ENCODE measurements at places on chromosomes 4 and X. TPM values are rescaled to one million over a fixed set of nuclear protein-coding genes. Genes with fewer than 3 reads are reported as not detected.

- H3K4me3 ChIP-seq = no peak overlapping the region
- no peaks in the 10 kb centered on the region for H3K36me3 ChIP-seq
- no peaks in the 10 kb centered on the region for H3K4me1 ChIP-seq
These were observed 160.6 kb downstream of the BCOR start for GRCh38 chrX:39936886-39937770.

DNA sequence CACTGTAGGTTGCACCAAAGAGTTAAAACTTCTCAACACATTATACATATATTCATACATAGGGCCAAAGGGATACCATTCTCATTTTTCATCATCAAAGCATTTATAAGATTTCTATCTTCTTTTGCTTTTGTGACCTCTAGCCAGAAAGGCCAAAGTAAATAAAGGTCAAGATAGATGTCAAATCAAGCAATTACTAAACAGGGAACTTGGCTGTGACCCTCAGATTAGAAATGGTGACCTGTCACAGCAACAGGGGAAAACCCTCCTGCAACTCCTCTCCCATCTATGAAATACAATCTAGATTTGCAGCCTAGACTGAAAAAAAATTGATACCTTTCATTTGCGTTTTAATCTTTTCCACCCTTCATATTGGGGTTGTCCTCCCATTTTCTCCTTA is 225.6 kb upstream of the FAM241A start:
- no peak overlapping the region for H3K27ac ChIP-seq
- H3K4me1 ChIP-seq = no peaks in the 10 kb centered on the region
- H3K27me3 ChIP-seq = no peaks in the 10 kb centered on the region
- no peak overlapping the region for H3K4me3 ChIP-seq
- H3K36me3 ChIP-seq = no peaks in the 10 kb centered on the region

DNA sequence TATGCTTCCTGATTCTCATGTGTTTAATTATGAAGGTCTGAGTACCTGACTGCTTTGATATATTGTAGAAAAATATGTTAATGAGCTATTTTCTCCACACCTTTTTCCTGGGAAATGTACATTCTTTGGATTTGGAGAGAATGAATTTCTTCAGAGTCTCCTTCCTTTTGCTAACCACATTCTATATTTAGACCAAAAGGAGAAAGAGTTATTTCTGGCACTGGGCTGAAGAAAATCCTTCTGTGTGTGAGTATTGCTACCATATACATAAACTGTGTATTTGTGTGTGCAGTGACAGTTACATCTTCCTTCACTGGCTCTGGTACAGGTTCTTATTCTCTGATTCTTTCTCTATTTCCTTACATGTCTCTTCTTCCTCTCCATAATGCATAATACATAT is 44.5 kb upstream of the PGRMC2 start:
- H3K27me3 ChIP-seq = no peaks in the 10 kb centered on the region
- H3K27ac ChIP-seq = no peak overlapping the region
- H3K4me1 ChIP-seq = peaks cover 8% of the 10 kb centered on the region
- H3K36me3 ChIP-seq = no peaks in the 10 kb centered on the region
- no peak for DNase-seq

- no peaks in the 10 kb centered on the region for H3K27me3 ChIP-seq
- DNase-seq = no peak
- no peaks in the 10 kb centered on the region for H3K36me3 ChIP-seq
- H3K4me3 ChIP-seq = no peak overlapping the region
These were observed 229.1 kb downstream of the PALLD start for GRCh38 chr4:168725930-168726329.

DNA sequence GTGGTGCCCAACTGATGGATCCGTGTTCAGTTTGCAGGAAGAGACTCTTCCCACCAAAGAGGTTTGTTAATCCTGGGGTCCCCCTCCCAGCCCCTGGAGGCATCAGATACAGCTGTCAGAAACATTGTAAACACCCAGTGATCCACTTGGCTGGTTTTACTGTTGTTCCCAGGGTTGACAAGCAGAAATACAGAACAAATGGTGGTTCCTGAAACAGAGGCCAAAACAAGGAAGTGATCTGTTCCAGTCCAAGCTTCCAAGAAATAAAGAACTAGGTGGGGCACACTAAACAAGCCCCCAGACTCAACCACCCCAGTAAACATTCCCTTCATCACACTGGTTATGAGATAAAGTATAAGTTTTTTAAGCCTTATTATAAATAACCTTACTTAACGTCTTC is 1.4 kb downstream of the TMLHE start:
- no peak for DNase-seq
- H3K36me3 ChIP-seq = no peaks in the 10 kb centered on the region
- H3K4me1 ChIP-seq = peaks cover 6% of the 10 kb centered on the region
- peak overlapping the region; percentile 72 for H3K4me3 ChIP-seq
- peak overlapping the region; percentile 87 for H3K27ac ChIP-seq

GRCh38 chr4:137124278-137124932 is 407.9 kb downstream of the PCDH18 start:
- no peaks in the 10 kb centered on the region for H3K36me3 ChIP-seq
- H3K27ac ChIP-seq = no peak overlapping the region
- peak overlapping the region; percentile 40 for H3K4me3 ChIP-seq
- H3K27me3 ChIP-seq = no peaks in the 10 kb centered on the region
- no peak for DNase-seq

DNA sequence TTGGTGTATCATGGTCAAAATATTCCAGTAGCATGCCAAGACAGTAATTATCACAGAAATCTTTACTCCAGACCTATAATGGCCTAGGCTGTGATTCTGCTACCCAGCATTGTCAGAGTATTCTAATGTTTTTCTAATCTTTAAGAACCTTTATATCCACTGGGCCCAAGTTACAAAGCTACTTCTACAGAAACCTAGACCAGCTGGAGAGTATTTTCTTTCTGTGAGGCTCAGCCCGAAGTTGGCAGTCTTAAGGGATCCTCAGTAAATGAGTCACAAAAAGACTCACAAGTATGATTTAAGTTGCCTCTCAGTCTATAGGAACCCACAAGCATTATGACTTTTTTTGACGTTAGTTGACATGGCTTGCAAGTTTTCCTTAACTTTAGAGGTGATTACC is 638.5 kb upstream of the FAM241A start:
- no peaks in the 10 kb centered on the region for H3K36me3 ChIP-seq
- no peak overlapping the region for H3K27ac ChIP-seq
- no peaks in the 10 kb centered on the region for H3K4me1 ChIP-seq
- H3K4me3 ChIP-seq = no peak overlapping the region
- no peaks in the 10 kb centered on the region for H3K27me3 ChIP-seq
- DNase-seq = no peak

DNA sequence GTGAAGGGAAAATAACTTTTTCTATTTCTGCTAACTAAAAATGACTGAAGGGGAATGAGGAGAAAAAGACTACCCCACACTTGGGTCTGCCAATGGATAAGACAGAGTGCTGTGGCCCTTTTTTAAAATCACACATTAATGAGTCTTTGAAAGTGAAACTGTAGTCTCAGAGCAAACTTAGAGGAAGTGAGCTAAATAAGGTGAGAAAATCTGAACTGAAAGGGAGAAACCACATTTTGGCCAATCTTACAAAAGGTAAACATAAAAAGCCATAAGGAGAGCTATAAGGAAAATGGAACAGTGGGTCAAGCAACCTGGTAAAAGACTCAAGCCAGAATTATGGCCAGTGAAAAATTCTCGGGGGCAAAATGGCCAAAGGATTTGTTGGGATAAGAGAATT is 755.1 kb upstream of the IGFBP7 start:
- no peak overlapping the region for H3K4me3 ChIP-seq
- no peaks in the 10 kb centered on the region for H3K4me1 ChIP-seq
- no peak for DNase-seq
- no peaks in the 10 kb centered on the region for H3K27me3 ChIP-seq

DNA sequence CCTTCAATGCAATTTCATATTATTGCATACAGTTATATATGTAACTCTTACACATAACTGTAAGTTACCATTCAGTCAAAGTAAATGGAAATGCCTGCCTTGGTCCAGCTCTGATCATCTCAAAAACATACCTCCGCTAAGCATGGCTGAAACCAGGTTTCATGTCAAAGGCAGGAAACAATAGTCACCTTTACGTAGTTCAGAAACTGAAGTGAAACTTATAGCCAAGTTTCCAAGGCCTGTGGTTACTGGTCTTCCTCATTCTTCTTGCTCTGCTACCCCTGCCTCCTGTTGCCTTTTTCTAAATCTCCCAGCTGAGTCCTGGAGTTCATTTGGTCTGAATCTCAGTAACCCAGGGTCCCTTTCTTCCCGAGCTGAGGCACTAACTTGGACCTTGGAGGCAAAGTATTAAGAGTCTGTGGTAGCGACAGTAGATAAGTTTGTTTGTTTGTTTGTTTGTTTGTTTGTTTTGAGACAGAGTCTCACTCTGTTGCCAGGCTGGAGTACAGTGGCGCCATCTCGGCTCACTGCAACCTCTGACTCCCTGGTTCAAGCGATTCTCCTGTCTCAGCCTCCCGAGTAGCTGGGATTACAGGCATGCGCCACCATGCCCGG is 30.8 kb downstream of the DAPP1 start:
- no peak overlapping the region for H3K27ac ChIP-seq
- DNase-seq = peak; percentile 34
- H3K27me3 ChIP-seq = no peaks in the 10 kb centered on the region
- no peaks in the 10 kb centered on the region for H3K36me3 ChIP-seq
- peaks cover 3% of the 10 kb centered on the region for H3K4me1 ChIP-seq
- no peak overlapping the region for H3K4me3 ChIP-seq

- no peaks in the 10 kb centered on the region for H3K27me3 ChIP-seq
- no peaks in the 10 kb centered on the region for H3K36me3 ChIP-seq
- no peak overlapping the region for H3K4me3 ChIP-seq
- H3K4me1 ChIP-seq = no peaks in the 10 kb centered on the region
These were observed 82.7 kb downstream of the PARM1 start for GRCh38 chr4:75015627-75016026.

- H3K27me3 ChIP-seq = no peaks in the 10 kb centered on the region
- H3K4me3 ChIP-seq = no peak overlapping the region
- no peaks in the 10 kb centered on the region for H3K36me3 ChIP-seq
- DNase-seq = no peak
These were observed 10.5 kb upstream of the PRSS48 start for GRCh38 chr4:151266497-151266896.

GRCh38 chrX:23930894-23931604 is 23.2 kb downstream of the CXorf58 start:
- H3K27me3 ChIP-seq = no peaks in the 10 kb centered on the region
- DNase-seq = no peak
- H3K36me3 ChIP-seq = no peaks in the 10 kb centered on the region
- H3K4me3 ChIP-seq = no peak overlapping the region
- no peaks in the 10 kb centered on the region for H3K4me1 ChIP-seq

GRCh38 chr4:87192145-87192919 is 28.1 kb downstream of the KLHL8 start:
- no peaks in the 10 kb centered on the region for H3K4me1 ChIP-seq
- no peak for DNase-seq
- no peaks in the 10 kb centered on the region for H3K27me3 ChIP-seq
- H3K4me3 ChIP-seq = no peak overlapping the region
- no peaks in the 10 kb centered on the region for H3K36me3 ChIP-seq
- no peak overlapping the region for H3K27ac ChIP-seq

DNA sequence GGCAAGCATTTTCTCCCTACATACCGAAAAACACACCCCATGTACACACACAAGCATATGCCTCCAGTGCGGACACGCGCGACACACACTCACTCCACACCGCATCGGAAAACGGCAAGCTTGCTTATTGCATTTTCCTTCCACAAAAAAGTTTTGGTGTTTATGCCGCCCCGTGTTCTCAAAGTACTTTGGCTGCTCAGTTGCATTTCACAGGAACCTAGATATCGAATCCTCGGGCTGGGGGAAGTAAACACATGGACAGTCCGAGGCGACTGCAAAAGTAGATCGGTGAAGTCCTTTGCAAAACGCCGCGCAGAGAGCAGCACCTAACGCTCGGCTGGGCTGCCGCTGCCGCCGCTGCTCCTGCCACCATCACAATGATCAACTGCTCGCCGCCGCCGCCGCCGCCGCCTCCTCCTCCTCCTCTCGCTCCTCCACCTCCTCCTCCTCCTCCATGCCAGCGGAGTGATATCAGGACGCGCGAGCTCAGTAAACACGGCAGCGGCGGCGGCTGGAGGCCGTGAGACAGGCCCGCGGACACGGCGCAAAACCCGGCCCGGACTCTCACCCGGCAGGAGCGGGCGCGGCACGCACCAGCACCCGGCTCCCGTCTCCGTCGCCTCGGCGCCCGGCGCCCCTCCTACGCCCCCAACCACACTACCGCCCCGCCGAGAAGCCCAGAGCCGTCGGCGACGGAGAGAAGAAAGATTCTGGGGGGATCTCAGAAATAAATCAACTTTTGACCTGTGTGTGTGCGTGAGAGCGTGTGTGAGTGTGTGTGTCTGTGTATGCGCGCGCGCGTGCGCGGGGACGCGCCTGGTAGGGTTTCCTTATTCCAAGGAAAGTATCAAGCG is at the start of gene MAML3:
Gene MAML3, minus strand, starts transcription at position 467 of the 854 bp plus-strand sequence. CDS start 857 bp downstream, outside the sequence.
- peak; percentile 98 for DNase-seq
- H3K4me1 ChIP-seq = no peaks in the 10 kb centered on the region

- peaks cover 39% of the 10 kb centered on the region for H3K4me1 ChIP-seq
- peaks cover 65% of the 10 kb centered on the region for H3K27me3 ChIP-seq
- DNase-seq = no peak
- H3K27ac ChIP-seq = no peak overlapping the region
- H3K4me3 ChIP-seq = peak overlapping the region; percentile 18
These were observed 5.5 kb downstream of the NEUROG2 start for GRCh38 chr4:112510291-112511092.

GRCh38 chr4:87570290-87570805 is 38.0 kb upstream of the DSPP start:
- H3K36me3 ChIP-seq = no peaks in the 10 kb centered on the region
- no peaks in the 10 kb centered on the region for H3K4me1 ChIP-seq
- H3K27ac ChIP-seq = no peak overlapping the region
- no peak overlapping the region for H3K4me3 ChIP-seq

DNA sequence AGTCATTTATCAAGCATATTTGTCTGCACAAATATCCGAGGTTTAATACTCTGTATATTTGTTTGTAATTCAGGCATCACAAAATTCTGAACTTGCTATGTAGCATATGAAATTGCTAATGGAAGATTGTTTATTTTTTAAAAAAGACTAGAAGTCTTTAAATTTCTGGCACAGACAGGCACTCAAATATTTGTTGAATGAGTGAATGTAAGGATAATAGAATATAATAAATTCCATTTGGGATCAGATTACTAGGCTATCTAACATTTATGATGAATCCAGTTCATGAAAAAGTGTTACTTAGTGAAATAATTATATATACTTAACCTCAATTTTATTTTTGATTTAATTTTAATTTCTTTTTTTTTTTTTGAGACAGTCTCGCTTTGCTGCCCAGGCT is 30.4 kb upstream of the TEC start:
- H3K27me3 ChIP-seq = no peaks in the 10 kb centered on the region
- H3K27ac ChIP-seq = no peak overlapping the region
- H3K4me3 ChIP-seq = no peak overlapping the region
- DNase-seq = no peak
- H3K36me3 ChIP-seq = no peaks in the 10 kb centered on the region

The ZXDA gene
- total RNA-seq = 8.1 TPM

The BEND4 gene
- not detected for total RNA-seq

The REPS2 gene
- total RNA-seq = 37.5 TPM

The GPC3 gene
- 13.3 TPM for total RNA-seq

The ADH6 gene
- total RNA-seq = not detected

The BTK gene
- total RNA-seq = 2.5 TPM

The CLDN2 gene
- 0.17 TPM for total RNA-seq

The CFAP299 gene
- total RNA-seq = 0.84 TPM
